ENCODE measurements at places on chromosomes 12 and 14.

- no peak for DNase-seq
Observed at GRCh38 chr12:5479761-5480160, 47.9 kb downstream of the NTF3 start.

DNA sequence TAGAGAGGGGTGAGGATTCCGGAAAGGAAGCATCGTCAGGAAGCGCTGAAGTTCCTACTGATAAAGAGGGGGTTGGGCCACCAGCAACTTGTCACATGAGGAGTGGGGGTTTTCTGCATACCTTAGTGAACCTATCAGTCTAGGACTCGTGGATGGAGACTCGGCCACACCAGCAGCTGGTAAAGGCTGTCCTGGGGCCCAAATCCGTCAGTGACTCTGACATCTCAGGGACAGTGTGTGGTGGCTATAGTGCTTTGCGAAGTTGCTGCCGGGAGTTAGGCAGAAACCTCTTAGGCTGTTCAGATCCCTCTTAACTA, 16.4 kb downstream of the RNASE2 start:
- no peak for DNase-seq

DNA sequence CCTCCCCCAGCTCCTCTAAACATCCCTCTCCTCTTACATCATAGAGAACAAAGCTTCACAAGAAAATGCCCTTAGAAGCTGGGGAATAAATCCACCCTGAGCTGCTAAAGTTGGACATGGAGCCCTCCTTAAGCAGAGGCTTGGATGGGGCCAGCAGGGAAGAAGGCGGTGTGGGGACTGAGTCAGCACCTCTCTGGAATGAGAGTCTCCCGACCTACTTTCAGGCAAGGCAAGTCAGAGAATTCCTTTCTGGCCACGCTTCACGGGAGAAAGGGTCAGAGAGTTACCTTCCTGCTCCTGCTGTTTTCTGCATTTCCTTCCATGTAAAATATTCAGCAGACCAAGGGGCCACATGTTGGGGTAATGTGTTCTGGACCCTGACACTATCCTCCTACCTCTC, 113.3 kb upstream of the PRB2 start:
- DNase-seq, result no peak

- no peak for DNase-seq
Observed at GRCh38 chr14:103385929-103386712, 906 bp downstream of the MARK3 start.

- no peak for DNase-seq
Observed at GRCh38 chr14:39762576-39763401, 330.6 kb upstream of the FBXO33 start.

DNA sequence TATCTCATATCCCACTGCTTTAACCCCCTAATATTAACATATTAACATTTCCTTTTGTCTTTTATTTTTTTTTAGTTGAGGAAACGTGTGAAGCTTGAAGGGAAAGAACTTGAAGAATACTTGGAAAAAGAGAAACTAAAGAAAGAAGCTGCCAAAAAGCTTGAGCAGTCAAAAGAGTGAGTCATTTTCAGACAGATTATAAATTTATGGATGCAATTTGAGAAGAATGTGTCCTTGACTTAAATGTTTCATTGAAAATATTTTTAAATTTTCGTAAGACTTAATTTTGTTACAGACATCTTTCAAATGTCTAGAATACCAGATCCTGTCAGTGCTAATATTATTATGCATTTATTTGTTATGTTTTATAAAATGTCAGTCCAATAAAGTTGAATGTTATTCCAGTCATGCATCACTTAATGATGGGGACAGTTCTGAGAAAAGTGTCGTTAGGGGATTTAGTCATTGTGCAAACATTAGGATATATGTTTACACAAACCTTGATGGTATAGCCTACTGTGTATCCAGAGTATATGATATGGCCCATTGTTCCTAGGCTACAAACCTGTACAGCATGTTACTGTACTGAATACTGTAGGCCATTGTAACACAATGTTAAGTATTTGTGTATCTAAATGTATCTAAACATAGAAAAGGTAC, 32.6 kb downstream of the CPSF2 start:
- DNase-seq, result no peak

DNA sequence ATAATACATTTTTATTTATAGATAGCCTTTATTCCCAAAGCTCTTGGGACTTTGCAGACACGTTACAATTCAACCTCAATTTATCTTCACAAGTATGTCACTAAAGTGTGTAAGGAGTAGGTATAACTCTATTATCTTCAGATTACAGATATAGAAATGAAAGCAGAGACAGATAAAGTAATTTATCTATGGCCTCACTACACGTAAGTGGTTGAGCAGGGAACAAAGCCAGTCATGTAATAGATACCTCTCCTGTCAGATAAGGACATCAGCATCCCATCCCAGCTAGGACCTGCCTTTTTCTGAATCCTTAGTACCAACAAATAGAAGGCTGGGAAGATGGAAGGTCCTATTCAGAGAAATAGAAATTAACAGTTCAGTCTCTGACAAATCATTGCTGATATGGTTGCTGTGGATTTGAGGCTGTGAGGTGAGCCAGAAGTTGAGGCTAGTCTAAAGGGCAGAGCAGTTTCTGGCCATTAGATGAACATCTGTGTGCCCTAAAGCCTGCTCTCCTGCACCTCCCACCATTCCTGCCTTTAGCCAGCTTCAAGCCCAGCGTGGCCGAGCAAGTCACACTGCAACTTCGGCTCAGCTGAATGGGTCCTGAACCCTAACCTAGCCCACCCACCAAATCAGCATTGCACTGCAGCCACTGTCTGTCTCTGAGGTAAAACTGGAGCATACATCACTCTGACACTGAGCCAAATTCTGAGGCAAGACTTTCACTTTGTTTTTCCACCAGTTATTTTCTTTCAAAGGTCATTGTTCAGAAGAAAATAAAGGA, 71.1 kb upstream of the PLEKHA5 start:
- DNase-seq, result no peak

- DNase-seq, result no peak
Observed at GRCh38 chr12:28586481-28586880, 396.2 kb downstream of the CCDC91 start.
